ENCODE measurements at places on chromosomes 7 and 10. TPM values are rescaled to one million over a fixed set of nuclear protein-coding genes. Genes with fewer than 3 reads are reported as not detected.

SLC26A5 gene
- not detected for total RNA-seq

ZNF727 gene
- 0.09 TPM for total RNA-seq

CDK14 gene
- total RNA-seq: 24.1 TPM

PRRT4 gene
- total RNA-seq: not detected

PRSS58 gene
- not detected for total RNA-seq

SLC39A12 gene
- under 0.01 TPM for total RNA-seq

TUBB8 gene
- total RNA-seq: not detected

HOXA10 gene
- total RNA-seq: 0.36 TPM

OR2A42 gene
- 0.09 TPM for total RNA-seq

PNLIPRP2 gene
- total RNA-seq: not detected

DTX2 gene
- 4.9 TPM for total RNA-seq

BUD23 gene
- 60.3 TPM for total RNA-seq

GDF10 gene
- total RNA-seq: not detected

Data from endothelial cell of coronary artery (primary cell).